Erythroblast (primary cell): ENCODE measurements at places on chromosomes 7 and 10.

GRCh38 chr10:5731559-5731958 lies 46.9 kb downstream of the TASOR2 start:
- no peak for DNase-seq

GRCh38 chr10:22356324-22356873 lies 11.1 kb downstream of the SPAG6 start:
- DNase-seq, result peak; percentile 67

- DNase-seq, result no peak
Observed at GRCh38 chr7:156074084-156074483, 261.8 kb upstream of the SHH start.

DNA sequence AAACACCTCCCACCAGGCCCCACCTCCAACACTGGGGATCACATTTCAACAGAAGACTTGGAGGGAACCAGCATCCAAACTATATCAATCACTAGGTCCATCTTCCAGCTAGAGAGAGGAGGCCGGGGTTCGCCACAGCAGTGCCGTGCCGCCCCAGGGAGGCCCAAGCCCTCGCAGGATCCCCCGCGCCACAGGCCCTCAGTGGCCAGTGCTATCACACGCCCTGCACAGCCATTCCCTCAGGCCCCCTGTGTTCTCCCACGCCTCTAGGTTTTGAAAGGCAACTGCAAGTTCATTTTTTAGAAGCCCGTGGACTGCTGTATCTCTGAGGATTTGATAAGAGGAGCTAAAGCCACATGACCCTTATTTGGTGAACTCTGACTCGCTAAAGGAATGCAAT lies 136.4 kb downstream of the OAT start:
- no peak for DNase-seq

DNA sequence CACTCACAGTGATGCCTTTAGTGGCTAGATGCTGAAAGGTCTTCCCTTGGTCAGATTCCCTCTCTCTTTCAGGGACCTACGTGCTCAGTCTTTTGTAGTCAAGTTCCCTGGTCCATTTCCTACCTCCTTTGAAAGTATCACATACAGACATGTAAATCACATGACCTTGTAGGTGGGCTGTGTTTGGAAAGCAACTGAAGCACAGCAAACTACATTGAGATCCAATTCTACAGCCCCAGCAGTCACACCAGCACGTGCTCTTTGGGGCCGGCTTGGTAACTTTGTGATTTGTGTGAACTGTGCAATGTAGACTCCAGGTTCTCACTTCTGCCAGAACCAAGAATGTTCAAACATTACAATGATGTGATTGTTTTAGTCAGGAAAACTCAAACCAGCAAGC lies 89.7 kb upstream of the PLPP4 start:
- no peak for DNase-seq

DNA sequence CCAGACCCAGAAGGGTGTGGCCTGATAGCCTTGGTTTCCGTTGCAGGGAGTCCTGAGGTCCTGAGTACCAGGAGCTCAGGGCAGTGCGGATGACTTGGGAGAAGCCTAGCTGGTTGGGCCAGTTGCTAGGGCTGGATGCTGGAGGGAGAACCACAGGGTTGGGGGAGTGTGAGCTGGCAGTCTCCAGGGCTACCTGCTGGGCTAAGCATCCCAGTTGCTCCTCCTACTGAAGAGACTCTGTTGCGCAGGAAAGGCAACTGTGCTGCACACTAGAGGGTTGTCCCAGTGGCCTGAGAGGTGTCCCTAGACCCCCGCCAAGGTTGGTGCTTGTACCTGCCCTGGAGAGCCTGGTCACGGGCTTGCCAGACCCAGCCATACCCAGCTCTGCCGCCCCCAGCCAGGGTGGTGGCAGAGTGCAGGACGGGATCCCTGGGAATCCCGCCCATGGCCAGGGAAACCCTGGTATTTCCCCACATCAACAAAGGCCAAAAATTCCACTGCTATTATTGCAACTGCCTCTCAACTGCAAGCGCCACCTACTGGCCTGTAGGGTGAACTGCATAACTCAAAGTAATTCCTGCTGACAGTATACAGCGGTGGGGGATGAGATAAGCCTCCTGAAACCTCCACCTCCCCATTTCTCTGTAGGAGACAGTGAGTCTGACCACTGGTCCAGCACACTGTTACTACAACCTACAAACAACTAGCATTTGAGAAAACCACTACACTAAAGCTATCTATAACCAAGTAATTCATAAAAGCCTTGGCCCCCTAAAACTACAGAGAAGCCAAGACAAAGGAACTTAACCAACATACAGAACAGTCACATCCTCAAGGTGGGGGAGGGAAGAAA lies 67.6 kb upstream of the DDC start:
- peak; percentile 67 for DNase-seq

GRCh38 chr10:33876584-33877400 lies 542.3 kb upstream of the NRP1 start:
- no peak for DNase-seq

GRCh38 chr10:108500396-108500795 lies 1335.9 kb upstream of the SORCS1 start:
- peak; percentile 4 for DNase-seq

DNA sequence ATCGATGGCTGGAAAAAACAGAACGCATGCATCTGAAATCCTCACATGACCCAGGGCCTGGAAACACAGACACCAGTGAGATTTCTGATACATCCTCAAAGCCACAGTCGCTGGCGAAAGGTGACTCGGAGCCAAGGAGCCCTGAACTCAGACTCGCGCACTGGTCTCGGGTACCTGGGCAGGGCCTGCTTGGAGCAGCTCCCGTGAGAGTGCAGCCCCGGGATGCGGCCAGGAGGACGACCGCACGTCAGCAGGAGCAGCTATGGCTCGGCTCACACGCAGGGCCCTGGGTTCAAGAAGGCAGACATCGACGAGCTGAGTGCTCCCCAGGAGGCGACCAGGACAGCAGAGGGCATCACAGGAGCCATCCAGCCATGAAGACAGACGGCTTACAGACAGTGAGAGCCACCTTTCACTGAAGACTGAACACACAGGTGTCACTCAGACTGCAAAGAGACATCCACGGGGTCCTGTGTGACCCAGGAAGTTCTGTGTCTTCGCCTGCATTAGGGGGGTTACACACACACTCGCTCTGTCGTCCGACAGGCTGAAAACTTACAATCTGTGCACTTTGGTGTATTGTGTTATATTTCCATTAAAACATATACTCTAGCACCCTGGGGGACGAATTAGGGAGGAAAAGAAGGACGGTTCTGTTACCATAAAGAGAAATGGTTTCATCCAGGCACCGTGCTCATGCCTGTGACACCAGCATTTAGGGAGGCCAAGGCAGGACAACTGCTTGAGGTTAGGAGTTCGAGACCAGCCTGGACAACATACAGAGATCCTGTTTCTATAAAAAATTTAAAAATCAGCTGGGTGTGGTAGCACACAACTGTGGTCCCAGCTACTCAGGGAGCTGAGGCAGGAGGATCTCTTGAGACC lies 227.7 kb downstream of the MAD1L1 start:
- DNase-seq, result no peak

GRCh38 chr10:117159390-117159789 lies 21.3 kb upstream of the VAX1 start:
- no peak for DNase-seq

DNA sequence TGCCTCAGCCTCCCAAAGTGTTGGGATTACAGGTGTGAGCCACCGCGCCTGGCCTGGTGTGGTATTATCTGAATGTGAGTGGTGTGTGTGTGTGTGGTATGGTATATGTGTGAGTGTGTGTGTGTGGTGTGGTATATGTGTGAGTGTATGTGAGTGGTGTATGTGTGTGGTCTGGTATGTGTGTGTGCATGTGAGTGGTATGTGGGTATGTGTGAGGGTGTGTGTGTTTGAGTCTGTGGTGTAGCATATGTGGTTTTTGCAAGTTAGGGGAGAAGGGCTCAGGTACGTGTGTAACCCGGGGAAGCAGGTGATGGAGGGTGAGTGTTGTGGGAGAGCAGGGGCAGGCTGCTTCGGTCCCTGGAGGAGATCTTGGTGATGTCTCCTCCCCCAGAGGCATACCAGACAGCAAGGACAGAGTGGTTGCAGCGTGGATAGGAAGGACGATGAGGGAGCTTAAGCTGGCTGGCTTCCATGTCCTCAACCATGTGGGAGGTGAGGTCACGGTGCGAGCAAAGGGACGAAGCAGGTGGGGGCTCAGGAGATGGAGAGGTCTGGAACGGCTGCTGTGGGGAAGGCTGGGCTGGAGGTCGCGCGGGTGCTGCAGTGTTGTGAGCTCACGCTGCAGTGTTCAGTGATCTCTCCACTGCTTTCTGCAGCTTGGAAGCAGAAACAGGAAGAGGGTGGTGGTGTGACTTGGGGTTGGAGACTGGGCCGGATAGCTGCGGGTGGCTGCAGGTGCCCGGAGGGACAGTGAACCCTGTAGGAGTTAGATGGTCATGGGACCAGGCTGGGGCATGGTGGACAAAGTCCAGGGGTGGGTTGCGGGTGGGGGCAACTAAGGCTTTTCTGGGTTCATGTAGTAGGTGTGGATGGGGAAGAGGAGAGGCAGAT lies 5.0 kb downstream of the ZYX start:
- no peak for DNase-seq

- DNase-seq, result no peak
Observed at GRCh38 chr7:157552295-157552993, 215.6 kb downstream of the DNAJB6 start.

- no peak for DNase-seq
Observed at GRCh38 chr10:73099141-73099540, 2.5 kb upstream of the P4HA1 start.

GRCh38 chr10:132248455-132249225 lies 59.1 kb downstream of the STK32C start:
- DNase-seq, result peak; percentile 29

- DNase-seq, result no peak
Observed at GRCh38 chr10:86266446-86267242, 100.0 kb downstream of the GRID1 start.

GRCh38 chr7:21868576-21868850 lies 77.2 kb downstream of the CDCA7L start:
- no peak for DNase-seq

GRCh38 chr10:20489961-20490360 lies 407.1 kb downstream of the NEBL start:
- no peak for DNase-seq

DNA sequence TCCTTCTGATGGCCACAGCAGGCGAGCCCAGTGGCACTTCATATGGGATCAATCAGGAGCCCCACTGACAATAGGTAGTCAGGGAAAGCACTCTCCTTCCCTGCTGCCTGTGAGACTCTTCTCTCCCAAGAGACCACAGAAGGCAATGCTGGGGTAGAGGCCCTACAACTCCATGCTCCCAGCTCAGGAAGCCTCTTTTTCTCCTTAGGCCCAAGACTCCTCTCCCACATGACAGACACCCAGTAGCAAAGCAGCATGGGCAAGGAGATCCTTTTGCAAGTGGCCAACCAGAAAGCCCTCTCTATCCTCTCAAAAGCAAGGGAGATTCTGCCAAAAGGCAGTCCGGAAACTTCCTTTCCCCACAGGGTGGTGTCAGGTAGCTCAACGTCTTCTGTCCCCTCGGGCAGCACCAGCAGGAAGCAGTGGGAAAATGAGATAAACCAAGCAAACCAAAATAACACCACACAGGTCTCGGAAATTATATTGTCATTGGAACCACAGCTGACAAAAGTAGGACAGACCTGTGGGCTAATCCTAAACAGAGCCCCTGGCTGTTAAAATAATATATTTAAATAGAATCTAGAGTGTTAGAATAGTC lies 172.7 kb upstream of the GDF10 start:
- no peak for DNase-seq

DNA sequence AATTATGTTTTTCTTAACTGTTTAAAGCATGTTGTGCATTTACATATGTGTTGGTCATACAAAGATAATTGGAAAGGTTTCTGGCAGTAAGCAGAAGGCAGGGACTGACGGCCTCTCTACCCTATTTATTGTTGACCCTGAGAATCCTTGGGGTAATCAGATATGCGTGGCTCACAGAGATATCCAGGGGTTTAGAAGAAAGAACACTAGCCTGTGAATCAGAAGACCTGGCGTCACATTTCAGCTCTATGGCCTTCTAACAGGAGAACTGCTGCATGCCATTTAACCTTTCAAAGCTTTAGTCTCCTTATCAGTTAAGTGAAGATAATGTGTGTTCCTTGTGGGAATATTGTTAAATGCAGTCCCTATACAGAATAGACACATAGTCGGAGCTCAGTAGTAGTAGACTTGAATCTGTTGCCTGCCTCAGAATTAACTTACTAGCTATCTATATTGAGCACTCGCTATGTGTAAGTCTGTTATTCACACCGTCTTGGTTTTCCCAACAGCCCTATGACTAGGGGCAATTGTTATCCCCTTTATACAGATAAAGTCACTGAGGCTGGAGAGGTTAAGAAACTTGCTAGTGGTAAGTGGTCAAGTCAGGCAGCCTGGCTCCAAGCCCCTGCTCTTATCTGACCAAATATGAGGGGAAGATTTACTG lies 129.6 kb upstream of the ANKRD1 start:
- no peak for DNase-seq

GRCh38 chr7:99631295-99632109 lies 14.8 kb downstream of the ZSCAN25 start:
- peak; percentile 52 for DNase-seq

DNA sequence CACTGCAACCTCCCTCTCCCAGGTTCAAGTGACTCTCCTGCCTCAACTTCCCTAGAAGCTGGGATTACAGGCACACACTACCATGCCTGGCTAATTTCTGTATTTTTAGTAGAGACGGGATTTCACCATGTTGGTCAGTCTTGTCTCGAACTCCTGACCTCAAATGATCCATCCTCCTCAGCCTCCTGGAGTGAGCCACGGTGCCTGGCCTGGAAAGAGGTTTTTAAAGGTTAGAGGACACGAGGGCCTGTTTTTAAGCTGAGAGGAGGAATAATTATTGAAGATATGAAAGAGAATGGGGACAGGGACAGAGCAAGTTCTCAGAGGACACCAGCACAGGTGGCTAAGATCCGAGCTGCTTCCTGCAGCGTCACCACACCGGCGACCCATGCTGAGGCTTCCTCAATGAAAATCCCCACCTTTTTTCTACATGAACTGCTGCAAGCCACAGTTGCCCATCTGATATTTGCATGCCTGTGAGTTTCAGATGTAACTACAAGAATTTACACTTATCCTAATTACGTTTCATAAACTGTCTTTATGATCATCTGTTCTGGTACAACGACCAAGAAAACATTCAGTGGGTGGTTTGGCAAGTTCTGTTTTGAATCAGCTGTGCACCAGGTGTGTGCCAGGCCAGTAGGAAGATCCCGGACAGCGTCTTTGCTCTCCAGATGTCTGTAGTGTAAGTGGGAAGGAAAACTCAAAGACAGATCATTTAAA lies 76.0 kb downstream of the HIP1 start:
- no peak for DNase-seq

DNA sequence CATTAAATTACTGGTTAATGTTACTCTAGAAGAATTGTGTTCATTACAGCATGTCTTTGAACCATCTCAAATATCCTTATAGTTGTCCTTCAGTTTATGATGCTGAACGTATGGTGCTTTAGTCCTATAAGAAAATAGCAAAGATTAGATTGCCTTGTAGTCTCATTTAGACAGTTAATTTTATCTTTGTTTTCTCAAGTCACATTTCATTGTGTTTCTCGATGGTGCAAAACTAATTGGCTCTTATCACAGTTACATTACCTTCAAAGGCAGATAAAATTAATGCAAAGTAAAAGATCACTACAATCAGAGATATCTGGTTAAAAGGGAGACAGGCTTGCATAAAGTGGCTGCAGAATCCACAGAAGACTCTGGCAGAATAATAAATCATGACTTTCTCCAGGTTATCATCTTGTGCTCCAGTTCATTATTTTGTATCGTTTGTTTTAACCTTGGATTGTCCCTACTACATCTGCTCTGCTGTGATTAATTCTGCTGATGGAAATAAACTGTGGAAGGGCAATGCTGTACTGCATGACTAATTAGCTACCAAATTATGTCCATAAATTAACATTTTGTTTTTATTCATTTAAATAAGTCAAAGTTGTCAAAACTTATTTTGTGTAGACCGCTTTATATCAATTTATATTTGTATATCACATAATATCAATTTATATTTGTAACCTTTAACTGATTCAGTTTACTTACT lies 24.2 kb downstream of the PRPS1L1 start:
- no peak for DNase-seq
